Fibroblast of skin of right biceps (primary cell): ENCODE measurements at places on chromosomes 12 and 14.

DNA sequence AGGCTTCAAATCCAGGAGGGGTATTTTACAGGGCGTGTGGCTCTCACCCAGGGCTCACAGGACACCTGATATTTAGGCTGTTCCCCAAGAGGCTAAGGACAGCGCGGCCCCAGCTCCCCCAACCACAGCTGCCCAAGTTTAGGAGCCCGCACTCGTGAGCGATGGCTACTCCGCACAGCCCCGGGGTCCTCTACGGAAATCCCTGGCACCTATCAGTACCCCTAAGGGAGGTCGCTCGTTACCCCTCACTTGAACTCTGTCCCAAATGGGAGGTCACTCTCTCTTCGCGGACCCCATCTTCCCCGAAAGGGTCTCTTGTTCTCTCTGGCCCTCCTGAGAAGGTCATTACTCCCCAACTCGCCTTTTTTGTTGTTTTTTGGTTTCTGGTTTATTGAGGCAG is 708 bp upstream of the P2RX4 start:
- DNase-seq = no peak

DNA sequence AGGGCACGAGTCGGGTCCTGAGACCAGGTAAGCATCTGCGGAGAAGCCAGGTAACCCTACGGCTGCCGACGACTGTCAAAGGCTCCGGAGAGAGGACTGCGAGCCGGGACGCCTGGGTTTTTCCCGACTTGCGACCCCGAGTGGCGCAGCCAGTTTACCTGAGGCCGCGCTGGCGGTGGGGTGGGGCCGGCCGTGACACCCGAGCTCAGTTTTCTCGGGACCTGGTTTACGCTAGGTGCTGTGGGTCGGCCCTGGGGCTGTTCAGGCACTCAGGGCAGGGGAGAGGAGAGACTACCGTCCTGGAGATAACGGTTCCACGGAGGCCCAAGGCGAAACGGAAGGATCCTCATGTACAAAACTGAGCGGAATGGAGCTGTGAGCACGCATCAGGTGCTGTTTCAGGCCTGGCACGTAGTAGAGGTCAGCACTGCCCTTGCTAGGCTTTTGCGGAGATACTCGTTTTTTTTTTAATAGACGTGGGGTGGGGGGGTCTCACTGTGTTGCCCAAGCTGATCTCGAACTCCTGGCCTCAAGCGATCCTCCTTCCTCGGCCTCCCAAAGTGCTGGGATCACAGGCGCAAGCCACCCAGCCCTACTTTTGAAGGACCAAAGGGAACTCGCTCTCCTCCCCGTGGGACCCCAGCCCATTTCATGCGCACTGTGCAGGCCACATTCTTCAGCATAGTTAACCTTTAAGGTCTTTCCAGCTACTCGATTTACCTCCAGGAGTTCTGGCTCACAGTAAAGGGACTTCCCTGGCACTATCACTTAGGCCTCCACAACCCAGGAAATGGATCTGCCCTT is 471 bp downstream of the MTRFR start:
- DNase-seq = no peak

DNA sequence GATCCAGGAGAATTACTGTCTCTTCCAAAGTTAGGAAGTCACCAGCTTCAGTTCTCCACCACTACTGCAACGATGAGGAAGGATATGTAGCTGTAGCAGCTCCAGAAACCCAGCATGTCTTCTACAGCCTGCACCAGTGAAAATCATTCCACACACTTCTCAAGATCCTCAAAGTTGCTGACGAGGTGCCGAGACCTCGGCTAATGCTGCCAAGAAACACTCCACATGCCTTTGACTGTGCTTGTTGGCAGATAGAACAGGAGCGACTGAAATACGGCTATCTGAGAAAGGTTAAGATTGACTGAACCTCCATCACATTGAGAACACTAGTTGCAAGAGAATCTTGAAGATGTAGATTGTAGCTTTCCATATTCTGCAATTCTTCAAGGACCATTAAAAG is 241.9 kb downstream of the PPFIA2 start:
- no peak for DNase-seq

DNA sequence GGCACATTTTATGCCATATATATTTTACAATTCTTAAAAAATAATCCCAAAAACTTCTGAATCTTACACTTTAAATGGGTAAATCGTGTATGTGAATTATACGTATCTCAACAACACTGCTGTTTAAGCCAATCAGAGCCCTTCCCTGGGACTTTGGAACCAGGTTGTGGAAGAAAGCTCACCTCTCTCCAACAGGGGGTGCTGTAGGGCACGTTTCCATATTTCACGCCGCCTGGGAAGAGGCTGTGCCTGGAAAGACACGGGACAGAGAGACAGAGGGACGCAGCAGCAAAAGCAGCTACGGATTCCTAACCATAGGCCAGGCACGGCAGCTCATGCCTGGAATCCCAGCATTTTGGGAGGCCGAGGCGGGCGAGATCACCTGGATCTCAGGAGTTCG is 29.4 kb upstream of the FBRSL1 start:
- DNase-seq = no peak

GRCh38 chr14:101118233-101118632 is 214.7 kb upstream of the RTL1 start:
- no peak for DNase-seq

- no peak for DNase-seq
Measured at GRCh38 chr12:77999074-77999715, 168.5 kb downstream of the NAV3 start.

DNA sequence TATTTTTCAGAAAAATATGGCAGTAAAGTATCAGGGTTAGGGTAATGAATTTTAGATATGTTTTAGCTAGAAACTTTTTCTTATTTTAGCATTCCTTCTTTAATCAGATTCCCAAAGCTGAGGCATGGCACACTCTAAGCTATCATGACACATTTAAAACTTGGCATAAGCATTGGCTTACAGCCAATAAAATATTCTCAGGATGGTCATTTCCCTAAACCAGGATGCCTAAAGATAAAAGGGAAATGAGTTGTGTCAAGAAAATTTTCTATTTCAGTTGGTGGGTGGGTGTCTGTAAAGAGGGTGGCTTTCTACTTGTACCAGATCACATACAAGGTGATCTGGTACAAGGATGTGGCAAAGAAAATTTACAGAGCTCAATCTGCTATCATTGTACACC is 47.8 kb downstream of the PEBP1 start:
- DNase-seq = no peak

DNA sequence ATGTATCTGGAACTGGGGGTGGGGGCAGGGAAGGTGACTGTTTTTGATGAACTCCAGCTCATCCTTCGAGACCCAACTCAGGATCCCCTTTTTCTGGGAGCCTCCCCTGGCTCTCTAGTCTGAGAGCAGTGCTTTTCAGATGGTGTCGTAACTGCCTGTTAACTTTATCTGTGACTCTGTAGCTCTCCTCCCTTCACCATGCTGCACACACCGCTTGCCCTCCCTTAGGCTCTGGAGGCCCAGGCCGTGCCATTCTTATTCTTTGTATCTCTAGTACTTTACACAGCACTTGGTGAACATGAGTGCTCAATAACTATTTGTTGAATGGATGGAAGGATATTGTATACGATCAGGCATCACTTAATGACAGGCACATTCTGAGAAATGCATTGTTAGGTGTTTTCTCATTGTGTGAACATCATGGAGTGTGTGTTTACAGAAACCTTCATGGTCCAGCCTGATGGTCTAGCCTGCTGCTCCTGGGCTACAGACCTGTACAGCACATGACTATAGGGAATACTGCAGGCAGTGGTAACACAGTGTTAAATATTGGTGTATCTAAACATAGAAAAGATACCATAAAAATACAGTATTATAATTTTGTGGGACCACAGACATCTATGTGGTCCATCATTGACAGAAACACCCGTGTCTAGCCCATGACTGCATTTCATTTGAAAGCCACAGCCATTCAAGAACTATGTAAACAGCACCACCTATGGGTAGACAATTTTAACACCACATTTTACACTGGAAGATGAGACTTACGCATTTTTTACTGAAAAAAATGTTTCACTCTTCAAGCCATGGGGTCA is 91.8 kb downstream of the EML1 start:
- peak; percentile 61 for DNase-seq

DNA sequence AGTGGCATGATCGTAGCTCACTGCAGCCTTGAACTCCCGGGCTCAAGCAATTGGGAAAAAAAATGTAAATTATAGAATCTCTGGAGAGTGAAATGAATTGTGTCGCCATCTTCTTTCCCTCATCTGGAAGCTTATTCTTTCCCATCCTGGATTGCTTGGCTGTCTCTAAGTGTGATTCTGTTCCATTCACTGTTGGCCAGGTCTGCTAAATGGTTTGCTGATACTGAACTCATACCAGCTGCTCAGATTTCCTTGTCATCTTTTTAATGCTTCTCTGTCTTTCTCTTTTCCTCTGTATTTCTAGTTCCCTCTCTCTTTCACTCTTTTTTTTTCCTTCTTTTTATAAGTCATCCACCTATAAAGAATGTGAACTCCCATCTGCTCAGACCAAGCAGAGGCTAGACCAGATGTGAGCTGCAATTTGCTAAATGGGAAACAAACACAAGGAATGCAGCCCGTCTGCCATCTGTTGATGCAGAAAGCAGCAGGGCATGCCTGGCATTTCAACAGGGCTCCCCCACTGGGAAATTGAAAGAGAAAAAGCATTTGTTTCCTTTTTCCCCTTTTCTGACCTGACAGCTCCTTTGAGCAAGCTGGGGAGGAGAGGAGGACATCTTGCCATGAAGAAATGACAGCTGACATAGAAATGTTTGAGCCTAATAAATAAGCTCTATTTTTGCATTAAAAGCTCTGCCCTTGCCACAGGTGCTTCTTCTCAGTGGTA is 1823.6 kb upstream of the FLRT2 start:
- DNase-seq = no peak

DNA sequence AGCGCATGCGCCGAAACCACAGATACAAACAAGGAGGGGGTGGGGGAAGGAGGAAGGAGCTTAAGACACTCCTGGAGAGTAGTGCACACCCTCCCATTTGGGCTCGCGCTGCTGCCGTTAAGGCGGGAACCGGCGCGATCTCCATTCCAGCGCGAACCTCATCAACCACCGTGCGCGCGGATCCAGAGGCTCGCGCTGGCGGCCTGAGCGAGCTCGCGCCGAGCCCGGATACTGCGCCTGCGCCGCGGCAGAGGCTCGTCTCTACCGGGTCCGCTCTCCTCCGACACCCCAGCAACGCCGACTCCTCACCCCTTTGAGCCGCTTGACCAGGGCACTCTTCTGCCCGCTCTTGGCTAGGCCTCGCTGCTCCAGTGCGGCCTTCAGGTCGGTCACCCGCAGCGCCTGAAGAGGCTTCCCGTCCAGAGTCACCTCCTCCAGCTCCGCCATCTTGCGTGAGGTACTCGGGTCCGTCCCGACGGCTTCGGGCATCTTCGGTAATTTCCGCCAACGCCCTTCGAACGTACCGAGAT is at the start of gene ACIN1:
Gene ACIN1, minus strand, starts transcription at position 471 of the 530 bp plus-strand sequence. Its CDS starts 24 bp downstream, at position 447.
- DNase-seq = peak; percentile 91

GRCh38 chr12:112932485-112933128 is 5.7 kb upstream of the OAS3 start:
- DNase-seq = no peak

GRCh38 chr12:4140581-4141301 is 132.8 kb upstream of the CCND2 start:
- DNase-seq = no peak

GRCh38 chr14:54759982-54760585 is 142.5 kb downstream of the GCH1 start:
- no peak for DNase-seq

- DNase-seq = no peak
Measured at GRCh38 chr14:66311990-66312389, 174.2 kb upstream of the CCDC196 start.

GRCh38 chr14:102304611-102305506 is at the start of gene MOK:
TSS of gene MOK (minus strand) at chr14:102305164. CDS start at chr14:102304968, 196 bp downstream.
- peak; percentile 93 for DNase-seq

GRCh38 chr14:58566979-58567378 is 70.8 kb upstream of the DACT1 start:
- no peak for DNase-seq

DNA sequence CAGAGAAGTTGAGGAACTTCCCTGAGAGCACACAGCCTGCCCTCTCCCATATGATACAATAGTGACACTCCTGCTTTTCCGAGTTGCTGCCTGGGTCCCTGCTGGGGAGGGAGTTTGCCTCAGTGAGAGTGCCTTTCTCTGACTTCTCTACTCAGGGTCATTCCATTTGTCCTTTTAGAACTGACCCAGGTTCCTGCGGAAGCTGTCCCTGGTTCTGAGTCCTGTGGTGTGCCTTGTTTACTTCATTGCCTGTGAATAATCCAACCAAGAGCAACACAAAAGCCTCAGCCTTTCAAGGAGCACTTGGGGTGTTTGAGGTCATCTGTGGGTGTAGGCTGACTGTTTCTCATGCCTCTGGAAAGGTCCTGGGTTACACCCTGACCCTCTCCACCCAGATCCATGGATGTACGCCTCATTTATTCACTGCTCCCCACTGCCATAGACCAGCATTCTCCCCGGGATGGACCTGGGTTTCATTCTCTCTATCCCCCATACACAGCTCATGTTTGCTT is 13.6 kb downstream of the SERPINA1 start:
- DNase-seq = no peak

GRCh38 chr12:107126796-107127481 is 33.6 kb upstream of the CRY1 start:
- peak; percentile 36 for DNase-seq
